Islet precursor cell (in vitro differentiated cells): ENCODE measurements at places on chromosomes 7 and 10.

- no peak for DNase-seq
Measured at GRCh38 chr7:75948179-75948578, 33.2 kb downstream of the POR start.

- no peak for DNase-seq
Measured at GRCh38 chr10:33812586-33812985, 478.1 kb upstream of the NRP1 start.

DNA sequence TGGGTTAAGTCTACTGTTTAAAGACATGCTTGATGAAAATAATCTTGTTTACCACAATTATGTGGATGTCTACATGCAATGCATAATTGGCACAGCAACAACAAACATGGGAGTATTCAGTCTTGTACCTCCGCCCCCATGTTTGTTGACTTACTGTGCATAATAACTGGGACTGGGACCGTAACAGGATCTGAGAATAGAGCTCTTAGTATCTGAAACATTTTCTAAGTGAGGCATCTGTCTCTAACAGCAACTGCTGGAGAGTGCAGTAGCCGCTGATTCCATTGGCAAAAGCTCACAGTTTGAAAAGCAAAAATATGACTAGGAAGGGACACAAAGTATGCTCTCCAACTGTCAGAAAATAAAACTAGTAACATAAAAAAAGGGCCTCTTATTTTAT is 61.6 kb downstream of the ENO4 start:
- DNase-seq: no peak

DNA sequence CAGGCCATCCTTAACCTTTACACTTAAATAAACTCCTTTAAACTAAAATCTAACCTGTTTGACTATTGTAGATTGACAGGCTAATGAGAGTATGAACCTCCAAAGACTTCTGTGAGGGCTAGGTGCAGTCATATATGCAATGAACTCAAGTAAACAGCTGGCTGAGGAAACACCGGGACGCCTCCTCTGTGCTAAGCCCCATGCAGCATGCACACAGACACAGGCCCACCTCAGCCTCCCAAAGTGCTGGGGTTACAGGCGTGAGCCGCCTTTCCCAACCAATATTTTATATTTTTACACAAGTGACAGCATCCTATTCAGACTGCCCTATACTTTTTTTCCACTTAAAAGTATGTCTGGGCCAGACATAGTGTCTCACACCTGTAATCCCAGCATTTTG is 1.5 kb upstream of the FXYD4 start:
- no peak for DNase-seq

DNA sequence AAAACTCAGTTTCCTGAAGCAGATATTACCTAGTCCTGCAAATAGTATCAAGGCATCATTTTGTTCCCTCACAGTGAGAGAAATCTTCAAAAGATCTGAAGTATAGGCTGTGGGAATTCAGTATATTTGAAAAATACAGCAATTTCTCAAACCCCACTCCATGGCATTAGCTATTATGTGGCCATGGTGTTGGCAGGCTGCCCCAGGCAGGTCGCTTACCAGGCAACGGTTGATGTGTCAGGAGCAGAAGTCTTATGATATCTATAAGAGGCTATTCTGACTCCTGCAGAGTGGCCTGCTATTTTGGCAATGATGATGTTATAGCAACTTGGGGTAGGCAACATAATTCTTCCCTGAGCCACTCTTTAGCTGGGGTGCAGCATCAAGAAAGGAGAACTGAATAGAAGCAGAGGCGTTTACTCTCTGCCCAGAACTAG is 187.9 kb downstream of the PLXDC2 start:
- DNase-seq: no peak

- no peak for DNase-seq
Measured at GRCh38 chr10:88082806-88083596, 219.6 kb downstream of the PTEN start.

GRCh38 chr10:94150541-94151184 is 156.9 kb downstream of the PLCE1 start:
- no peak for DNase-seq
